ENCODE measurements at places on chromosomes 13 and 19.

DNA sequence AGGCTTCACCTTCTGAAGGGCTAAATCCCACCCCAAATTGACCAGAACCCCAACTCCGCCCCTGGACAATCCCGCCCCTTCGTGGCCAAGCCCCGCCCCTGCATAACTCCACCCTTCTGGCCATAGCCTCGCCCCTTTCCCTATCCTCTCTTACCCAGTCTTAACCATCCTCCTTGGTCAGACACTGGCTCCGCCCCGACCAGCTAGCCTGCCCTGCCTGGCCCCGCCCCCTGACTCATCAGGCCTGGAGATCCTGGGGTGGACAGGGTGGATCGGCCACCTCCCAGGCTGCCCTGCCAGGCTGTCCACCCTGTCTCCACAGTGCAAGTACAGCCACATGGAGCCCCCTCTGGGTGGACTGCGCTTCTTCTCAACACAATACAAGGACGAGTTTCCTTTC lies 8.0 kb upstream of the ZNF358 start:
- DNase-seq = peak; percentile 48

- DNase-seq = no peak
Measured at GRCh38 chr19:33414667-33415605, 41.4 kb downstream of the CEBPG start.

- no peak for DNase-seq
Measured at GRCh38 chr19:46124638-46125115, at the start of gene IGFL3. Gene IGFL3, minus strand, starts transcription at chr19:46124688. Its CDS starts 39 bp downstream, at chr19:46124649.

GRCh38 chr13:93001866-93002461 lies 224.6 kb upstream of the GPC6 start:
- DNase-seq = no peak

DNA sequence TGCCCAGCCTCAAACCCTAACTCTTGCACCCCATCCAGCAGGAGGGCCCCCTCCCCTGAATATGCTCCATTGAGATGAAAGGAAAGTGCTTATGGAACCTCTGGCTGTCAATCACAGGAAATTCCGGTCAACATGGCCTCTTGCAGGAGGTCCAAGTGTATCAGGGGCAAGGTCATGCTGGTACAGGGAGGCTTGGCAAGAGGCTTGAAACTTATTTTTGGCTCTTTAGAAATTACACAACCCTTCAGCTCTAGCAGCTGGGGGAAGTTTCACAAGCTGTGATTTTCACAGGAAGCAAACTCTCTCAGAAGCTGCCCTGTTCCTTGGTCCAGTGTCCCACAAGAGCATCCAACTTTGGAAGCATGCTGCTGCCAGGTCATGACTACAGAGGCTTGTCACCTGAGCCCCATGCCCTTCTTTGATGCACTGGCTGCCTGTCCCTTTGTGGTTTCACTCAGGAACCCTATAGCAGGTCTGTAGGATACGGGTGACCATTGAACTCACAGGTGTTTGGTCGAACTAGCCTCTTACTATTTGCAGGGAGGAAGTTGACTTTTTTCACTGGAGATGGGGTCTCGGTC lies 8.4 kb downstream of the ASF1B start:
- DNase-seq = no peak

DNA sequence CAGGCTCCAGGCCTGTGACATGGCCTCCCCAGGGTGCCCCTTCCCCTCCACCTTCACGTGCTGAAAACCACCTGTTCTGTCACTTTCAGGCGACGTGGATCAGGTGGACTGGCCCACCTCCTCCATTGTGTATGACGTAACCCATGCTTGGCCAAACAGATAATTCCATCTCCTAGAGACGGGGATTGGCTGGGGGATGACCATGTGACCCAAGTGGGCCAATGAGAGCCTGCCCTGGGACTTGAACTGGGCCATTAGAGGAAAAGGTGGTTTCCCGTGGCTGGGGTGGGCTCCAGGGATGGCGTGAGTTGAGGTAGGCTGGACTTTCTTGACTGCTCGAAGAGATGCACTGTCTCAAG lies 3.6 kb upstream of the ADAMTSL5 start:
- no peak for DNase-seq

DNA sequence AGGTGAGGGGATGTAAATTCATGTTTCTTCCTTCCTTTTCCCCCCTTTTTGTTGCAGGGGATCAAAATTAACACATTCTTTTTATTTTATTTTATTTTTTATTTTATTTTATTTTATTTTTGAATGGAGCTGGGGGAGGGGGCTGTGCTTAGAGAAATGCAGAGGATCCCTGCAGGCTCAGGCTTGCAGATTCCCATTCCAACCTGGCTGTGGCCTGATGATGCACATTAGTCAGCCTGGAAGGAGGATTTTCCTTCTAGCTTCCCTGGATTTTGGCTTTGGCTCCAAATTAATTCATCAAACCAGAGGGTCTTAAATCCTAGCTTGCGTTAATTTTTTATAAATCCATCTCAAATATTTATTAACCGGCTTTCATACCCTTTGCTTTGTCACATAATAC lies 67.0 kb downstream of the FREM2 start:
- no peak for DNase-seq

DNA sequence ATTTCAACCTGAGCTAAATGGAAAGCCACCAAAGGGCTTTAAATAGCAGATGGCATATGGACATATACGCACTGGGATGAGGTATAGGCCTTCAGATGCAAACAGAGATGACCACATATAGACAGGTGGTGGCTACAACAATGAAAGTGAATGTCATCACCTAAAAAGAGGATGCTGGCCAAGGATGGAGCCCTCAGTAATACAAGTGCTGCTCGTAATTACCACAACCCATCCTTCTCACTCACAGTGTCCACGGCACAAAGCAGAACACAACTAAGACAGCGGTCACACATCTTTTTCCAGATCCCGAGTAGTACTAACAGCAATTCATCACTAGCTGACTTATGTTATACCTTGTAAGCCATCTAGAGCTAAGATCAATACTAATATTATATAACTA lies 18.2 kb upstream of the DOCK9 start:
- no peak for DNase-seq

DNA sequence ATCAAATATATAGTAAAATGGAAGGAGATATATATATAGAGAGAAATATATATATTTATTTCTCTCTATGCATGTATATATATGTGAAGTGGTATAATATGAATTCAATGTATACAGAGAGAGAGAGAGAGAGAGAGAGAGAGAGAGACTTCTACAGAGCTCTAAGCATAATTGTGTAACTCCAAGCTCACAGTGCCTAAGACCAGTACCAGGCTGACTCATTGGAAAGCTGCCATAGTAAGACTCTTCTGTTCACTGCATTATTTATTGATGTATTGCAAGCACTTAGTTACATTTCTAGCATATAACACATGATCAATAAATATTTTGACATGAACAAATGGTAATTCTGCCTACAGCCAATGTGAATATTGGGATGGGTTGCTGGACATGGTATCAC lies 1734.7 kb downstream of the SLITRK1 start:
- no peak for DNase-seq

- DNase-seq = no peak
Measured at GRCh38 chr19:18089726-18090125, 3.0 kb upstream of the IL12RB1 start.

DNA sequence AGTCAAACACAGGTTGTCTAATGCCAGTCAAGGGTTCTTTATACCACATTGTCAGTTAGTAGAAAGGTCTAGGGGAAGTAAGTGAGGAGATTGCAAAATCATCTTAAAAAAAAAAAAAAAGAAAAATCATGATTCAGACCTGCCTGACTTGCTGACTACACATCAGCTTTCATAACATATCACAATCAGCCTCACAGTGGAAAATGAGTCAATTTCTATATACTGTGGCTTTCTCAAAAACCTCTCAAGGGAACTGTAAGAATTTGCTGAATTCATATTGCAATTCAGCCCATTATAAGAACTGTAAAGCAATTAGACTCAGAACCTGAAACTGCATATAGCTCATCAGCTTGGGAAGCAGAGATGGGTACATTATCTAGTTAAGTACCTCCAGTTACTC lies 75.3 kb upstream of the GPC6 start:
- no peak for DNase-seq

- peak; percentile 89 for DNase-seq
Measured at GRCh38 chr13:40149611-40150274, 494.3 kb downstream of the COG6 start.

DNA sequence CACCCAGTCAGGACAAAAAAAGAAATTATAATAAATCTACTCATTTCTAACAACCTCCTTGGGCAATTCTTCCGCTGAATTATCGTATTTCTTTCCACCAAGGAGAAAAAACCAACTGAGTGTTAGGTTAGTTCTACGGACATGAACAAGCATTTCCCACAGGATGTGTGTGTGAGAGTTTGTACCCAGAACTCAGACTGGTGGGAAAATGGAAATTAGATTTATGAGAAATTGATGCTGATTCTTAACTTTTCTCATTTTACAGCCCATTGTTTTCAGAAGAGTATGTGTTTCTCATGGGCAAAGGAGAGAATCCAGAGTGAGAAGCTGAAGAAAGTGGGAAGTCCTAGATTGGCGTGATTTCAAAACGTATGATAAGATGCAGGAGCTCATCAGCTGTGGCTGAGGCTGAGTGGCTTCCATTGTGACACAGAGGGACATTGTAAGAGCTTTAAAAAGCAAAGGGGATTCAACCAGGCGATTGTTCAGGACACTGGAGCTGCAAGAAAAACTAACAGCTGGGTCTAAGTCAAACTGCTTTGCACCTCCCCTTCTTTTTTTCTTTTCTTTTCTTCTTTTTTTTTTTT lies 184.7 kb upstream of the ARGLU1 start:
- DNase-seq = no peak

- peak; percentile 79 for DNase-seq
Measured at GRCh38 chr19:32407004-32407992, 1.7 kb downstream of the DPY19L3 start.

GRCh38 chr19:20414120-20414519 lies 151.5 kb downstream of the ZNF737 start:
- no peak for DNase-seq

DNA sequence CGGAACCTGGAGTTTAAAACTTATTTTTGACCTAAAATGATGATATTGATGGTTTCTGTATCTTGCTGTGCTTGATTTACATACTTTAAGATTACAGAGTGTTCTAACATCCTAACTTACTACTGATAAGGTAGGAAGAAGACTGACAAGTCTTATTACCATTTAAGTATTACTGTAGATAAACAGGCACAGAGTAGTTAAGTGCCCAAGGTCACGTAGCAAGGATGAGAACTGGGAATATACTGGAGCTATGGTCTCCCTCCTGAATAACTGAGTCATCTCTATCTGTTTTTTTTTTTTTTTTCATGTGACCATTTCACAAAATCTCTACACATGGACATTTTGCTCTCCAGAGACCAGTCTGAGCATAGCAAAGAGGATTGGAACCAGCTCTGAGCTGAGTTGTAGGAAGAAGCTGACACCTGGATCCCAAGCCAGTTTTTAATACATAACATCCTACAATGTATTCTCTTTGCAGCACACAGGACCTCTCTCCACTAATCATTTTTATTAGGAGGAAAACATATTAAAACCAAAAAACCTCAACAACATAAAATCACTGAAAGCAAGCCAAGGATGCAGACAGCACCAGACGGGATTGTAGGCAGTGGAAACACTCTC lies 173.5 kb downstream of the DNAJC15 start:
- no peak for DNase-seq

DNA sequence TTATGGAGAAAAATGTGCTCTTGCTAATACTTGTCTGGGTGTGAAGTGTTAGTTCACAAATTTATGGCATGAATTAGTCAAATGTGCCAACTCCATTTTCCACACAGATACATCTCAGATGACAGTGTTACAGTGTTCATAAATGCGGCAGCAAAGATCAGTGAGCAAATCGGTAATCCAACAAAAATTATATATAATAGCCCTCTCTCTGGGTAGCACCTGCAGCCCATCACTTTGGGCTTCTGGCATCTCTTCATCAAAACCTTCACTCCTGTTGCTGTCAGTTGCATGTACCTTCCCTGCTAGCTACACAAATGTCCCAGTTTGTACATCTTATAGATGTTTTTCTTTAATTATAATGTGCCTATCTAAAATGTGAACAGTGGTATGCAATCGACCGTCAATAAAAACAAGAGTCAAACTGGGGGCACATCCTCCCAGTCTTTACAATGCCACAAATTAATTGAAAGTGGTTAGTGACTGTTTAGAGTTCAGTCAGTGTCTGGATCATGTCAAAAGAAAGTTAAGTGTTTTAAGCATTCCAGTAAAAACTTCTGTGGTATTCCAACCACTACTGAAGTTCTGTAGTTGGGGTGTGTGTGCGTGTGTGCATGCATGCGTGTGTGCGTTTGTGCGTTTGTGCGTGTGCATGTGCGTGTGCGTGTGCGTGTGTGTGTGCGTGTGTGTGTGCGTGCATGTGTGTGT lies 448.9 kb downstream of the DCT start:
- no peak for DNase-seq

- peak; percentile 70 for DNase-seq
Measured at GRCh38 chr19:46786236-46787039, 2.0 kb downstream of the SLC1A5 start.

GRCh38 chr13:90686442-90686841 lies 661.0 kb upstream of the MIR17HG start:
- DNase-seq = no peak

- peak; percentile 31 for DNase-seq
Measured at GRCh38 chr13:19862481-19863313, 752 bp downstream of the ZMYM5 start.

DNA sequence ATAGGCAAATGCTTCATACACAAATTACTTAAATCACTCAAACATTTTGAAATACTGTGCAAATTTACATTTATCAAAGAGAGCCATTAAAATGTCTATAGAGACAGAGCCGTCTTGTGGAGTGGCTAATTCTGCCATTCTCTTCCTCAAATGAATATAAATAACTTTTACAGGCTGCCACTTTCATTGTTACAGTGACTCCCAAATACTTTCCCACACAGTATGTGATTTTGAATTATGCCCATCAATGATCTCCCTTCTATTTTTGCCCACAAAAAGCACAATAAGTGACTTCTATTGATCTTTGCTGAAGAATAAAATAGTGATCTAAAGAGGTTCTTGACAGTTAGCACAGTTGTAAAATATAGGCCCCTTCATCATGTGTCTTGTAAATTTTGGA lies 1244.9 kb downstream of the PCDH17 start:
- no peak for DNase-seq

- DNase-seq = peak; percentile 72
Measured at GRCh38 chr13:30881191-30881651, 24.9 kb upstream of the MEDAG start.

DNA sequence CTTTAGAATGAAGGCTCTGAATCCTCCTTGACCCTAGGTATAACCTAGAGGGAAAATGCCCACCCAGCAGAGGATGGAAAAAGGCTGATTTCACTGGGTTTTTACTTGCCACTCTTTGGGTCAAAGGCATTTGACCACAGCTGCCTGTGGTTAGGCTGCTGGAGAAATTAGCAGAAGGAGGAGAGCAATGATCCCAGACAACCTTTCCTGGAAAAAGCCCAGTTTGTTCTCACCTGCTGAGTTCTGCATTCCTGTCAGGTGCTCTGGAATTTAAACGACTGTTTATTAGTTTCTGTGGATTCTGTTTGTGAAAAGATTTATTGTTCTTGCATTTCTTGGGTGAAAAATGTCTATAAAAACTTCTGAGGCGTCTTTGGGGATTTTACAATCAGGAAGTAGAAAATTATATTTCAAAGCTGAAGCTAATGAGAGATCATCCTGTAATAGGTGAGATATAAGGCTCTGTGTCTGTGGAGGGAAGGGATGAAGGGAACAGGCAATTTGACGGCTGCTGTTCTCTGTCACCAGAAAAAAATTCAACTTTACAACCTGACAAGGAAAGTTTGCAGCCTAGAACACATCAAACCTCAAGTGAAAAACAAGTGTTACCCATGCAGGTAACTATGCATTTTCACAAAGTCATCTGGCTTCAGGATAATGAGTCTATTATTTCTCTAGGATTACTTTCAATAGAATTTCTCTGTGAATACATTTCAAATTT lies 519.7 kb downstream of the DIAPH3 start:
- DNase-seq = no peak

Data from uterus (tissue), 4 donors.